ENCODE measurements at places on chromosomes 7 and 10.

DNA sequence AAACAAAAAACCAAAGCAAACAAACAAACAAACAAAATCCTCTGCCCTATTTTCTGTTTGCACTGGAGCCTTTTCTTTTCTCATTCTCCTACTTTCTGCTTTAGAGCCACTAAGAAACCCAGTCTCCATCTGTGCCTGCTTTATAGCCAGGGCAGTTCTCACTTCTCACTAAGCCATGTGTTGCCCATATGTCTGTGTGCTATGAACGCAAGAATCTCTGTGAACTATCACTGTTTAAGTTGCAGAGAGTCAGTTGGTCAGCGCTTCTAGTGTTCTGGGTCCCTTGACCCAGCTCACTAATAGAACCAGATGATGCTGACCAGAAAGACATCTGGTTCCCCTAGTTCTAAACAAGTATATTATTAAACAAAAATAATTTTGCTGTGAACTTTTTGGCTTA, 81.4 kb downstream of the FAM185A start:
- DNase-seq: no peak

GRCh38 chr7:2111568-2111967, 121.2 kb downstream of the MAD1L1 start:
- DNase-seq: no peak

- DNase-seq: no peak
Measured at GRCh38 chr10:6300784-6301460, 98.2 kb downstream of the PFKFB3 start.

- no peak for DNase-seq
Measured at GRCh38 chr10:80051993-80052392, 26.5 kb upstream of the TMEM254 start.

DNA sequence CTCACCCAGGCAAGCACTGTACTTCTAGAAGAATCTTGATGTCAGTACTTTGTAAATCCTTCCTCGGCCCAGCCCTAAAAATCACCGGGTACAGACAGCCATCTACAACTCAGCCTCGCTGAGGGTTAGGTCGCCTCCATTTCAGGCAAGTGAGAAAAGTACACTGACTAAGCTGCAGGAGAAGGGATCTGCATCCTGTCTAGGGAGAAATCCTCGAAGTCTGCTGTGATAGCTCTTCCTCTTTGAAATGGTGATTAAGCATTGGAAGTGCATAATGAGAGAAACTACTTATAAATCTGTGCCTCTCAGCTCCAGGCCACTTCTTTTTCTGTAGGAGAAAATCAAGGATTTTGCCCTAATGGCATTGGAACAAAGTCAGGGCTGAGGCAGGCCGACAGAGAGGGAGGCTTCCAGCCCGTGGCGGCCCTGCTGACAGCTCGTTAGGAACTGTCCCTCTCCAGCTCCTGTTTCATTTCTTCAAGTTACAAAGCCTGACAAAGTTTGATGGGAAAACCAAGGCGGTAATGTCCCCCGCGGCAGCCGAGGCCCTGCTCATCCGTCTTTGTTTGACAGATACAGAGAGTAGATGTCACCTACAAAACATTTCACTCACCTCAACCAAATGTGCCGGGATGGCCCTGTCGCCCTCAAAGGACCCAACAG, 14.1 kb upstream of the GOT1 start:
- DNase-seq: no peak

DNA sequence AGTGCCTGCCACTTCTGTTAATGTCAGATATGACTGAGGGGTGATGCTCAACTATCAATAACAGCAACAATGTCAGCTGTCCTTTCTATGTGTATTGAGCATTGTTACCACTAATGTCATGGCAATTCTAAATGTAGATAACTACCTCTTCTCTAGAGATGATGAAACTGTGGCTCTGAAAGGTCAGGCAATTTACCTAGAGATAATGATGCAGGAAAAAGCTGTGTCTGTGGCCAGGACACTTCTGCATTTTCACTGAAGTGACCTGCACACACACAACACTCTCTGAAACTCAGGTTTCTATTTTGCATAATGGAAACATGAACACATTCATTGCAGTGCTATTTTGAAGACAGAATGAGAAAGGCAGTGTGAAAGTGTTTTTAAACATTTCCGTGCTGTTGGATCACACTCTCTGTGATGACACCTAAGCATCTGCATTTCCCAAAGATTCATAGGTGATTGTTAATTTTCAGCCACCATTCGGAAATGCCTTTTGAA, 148.2 kb downstream of the KCND2 start:
- DNase-seq: no peak

DNA sequence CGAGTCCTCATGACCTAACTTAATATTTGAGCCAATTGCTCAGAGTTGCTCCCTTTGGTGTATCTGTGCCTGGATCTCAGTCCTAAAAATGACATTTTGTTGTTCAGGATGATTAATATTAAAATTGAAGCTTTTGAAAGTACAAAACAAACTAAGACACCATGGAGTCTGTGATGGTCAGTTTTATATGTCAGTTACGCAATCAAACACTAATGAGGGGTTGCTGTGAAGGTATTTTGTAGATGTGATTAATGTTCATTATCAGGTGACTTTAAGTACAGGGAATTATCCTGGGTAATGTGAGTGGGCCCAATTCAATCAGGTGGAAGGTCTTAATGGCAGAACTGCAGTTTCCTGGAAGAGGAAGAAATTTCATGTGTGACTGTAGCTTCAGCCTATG, 546.7 kb downstream of the REEP3 start:
- DNase-seq: no peak

GRCh38 chr10:4549139-4549653, 276.8 kb upstream of the AKR1E2 start:
- DNase-seq: no peak

- no peak for DNase-seq
Measured at GRCh38 chr7:28711114-28711513, 247.0 kb downstream of the TRIL start.

DNA sequence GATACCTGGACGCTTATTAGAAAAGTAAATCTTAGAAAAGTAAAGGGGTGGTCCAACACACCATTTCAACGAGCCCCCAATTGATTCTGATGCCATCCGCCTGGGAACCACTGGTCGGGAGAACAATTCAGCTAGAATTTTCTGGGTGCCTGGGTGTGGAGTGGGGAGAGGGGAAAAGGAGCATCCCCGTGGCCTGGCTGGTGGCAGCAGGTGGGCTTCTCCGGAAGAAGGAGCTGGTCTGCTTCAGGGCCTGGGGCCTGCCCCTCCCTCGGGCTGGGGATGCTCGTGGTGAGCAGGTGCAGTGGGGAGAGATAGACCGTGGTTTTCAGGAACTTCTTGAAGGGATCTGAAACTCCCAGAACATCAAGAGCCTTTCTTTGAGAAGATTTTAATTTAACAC, 39.9 kb upstream of the DUSP5 start:
- no peak for DNase-seq

DNA sequence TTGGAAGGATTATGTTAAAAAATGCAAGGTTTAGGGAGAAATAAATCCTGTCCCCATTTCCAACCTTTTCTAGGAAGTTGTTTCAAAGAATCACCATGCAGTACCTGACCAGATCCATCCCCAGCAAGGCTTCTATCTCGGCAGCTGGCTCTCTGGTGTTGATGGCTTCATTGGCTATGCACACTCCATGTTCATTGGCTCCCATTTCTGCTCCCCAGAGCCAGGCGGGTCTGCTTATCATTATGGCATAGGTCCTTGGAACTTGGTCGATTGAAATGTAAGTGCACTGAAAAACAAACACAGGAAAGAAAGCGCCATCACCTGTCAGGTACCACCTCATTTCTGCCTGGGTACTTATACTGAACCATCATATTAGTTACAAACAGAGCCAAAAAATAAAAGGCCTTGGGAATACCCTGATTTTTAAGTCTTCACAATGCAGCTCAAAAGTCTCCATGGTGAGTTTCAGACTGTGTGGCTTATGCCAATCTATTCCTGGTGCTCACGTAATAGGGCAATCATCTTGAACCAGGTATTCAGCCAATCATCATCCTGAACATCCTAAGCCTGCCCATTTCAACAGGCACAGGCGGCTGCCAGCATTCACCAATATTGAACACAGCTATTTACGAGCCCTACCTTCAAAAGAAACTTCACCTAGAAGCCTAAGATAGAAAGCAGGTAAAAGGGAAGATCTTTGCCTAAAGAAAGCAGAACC, 34.4 kb downstream of the SCRN1 start:
- no peak for DNase-seq

GRCh38 chr7:155448632-155449007, 9.3 kb upstream of the EN2 start:
- DNase-seq: no peak

GRCh38 chr10:26567351-26567721, 129.2 kb downstream of the APBB1IP start:
- DNase-seq: no peak

- DNase-seq: no peak
Measured at GRCh38 chr7:13980474-13980873, 9.0 kb downstream of the ETV1 start.

DNA sequence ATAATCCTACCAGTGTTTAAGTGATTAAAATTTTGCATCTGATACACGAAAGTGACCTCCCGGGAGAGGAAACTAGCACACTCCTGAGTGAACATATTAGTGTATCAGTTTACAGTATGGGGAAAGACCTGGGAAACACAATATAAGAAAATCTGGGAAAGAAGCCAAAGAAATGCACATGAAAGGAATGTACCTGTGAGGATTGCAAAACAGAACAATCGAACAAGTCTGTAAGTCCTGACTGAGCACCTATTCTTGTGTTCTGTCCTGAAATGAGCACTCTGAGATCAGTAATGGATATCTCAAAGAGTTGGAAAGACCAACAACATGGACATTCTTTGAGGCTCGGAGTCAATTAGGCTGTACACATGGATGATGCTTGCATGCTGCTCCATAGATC, 554.7 kb downstream of the SORCS3 start:
- no peak for DNase-seq

- DNase-seq: no peak
Measured at GRCh38 chr7:7630626-7631329, 9.8 kb upstream of the UMAD1 start.

- DNase-seq: peak; percentile 15
Measured at GRCh38 chr10:78960316-78960800, 108.4 kb upstream of the ZMIZ1 start.

GRCh38 chr7:110841840-110842545, 248.9 kb upstream of the LRRN3 start:
- DNase-seq: no peak

DNA sequence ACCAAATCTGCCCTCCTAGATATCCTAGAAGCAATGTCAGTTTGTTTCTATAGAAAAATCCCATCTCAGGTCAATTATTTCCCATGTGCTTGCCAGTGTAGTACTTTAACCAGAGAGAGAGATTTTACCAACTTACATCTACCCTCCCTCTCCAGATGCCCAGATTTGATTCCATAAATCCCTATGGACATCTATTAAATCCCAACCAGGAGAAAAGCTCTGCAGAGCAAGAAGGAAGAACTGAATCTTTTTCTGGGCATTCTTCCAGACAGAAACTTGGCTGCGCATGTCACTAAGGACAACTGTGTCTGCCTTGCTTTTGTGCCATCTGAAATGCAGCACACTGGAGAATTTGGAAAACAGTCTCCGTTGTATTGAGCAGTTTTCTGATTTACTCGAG, 597.6 kb downstream of the SORCS1 start:
- no peak for DNase-seq

GRCh38 chr7:140881507-140882228, 43.1 kb downstream of the BRAF start:
- no peak for DNase-seq

GRCh38 chr10:31041011-31041410, 9.3 kb upstream of the ZNF438 start:
- no peak for DNase-seq

Measured in T1000 (cell line).